ENCODE measurements at places on chromosomes 11 and 22.

GRCh38 chr11:14906578-14906977 lies 14.5 kb upstream of the CYP2R1 start:
- no peak for DNase-seq

GRCh38 chr11:132137289-132137980 lies 767.0 kb downstream of the NTM start:
- no peak for DNase-seq

- DNase-seq = no peak
Measured at GRCh38 chr22:40289991-40290459, 56.3 kb upstream of the ADSL start.

- no peak for DNase-seq
Measured at GRCh38 chr11:6992457-6993417, 27.4 kb downstream of the ZNF214 start.

DNA sequence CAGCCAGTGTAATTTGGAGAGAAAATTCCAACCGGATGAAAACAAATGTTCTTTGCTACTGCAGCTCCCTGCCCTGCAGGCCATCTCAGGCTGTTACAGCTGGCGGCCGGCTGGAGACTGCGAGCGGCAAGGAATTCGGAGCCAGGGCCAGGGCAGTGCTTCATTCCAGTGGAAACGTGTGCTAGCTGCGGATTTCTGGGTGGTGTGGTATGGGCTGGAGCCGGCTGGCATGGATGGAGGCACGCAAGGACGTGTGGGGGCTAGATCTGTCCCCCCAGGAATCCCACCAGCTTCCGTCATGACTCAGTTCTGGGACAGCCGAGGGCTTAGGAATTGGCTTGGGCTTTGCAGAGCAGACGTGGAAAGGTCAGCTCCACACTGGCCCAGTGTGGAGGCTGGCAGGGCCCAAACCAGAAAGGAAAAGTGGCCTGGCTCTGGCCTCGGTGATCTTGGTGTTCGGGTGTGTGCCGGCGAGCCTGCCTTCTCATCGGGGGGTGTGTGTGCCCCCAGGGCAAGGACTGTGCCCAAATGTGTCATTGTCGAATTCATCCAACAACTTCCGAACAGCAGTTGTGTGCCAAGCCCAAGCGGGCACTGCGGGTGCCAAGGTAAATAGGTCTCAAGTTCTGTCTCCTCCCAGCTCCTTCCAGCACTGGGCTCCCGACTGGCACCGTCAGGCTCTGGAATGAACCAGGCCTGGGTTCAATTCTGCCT lies 48.1 kb upstream of the SHISAL1 start:
- peak; percentile 60 for DNase-seq

DNA sequence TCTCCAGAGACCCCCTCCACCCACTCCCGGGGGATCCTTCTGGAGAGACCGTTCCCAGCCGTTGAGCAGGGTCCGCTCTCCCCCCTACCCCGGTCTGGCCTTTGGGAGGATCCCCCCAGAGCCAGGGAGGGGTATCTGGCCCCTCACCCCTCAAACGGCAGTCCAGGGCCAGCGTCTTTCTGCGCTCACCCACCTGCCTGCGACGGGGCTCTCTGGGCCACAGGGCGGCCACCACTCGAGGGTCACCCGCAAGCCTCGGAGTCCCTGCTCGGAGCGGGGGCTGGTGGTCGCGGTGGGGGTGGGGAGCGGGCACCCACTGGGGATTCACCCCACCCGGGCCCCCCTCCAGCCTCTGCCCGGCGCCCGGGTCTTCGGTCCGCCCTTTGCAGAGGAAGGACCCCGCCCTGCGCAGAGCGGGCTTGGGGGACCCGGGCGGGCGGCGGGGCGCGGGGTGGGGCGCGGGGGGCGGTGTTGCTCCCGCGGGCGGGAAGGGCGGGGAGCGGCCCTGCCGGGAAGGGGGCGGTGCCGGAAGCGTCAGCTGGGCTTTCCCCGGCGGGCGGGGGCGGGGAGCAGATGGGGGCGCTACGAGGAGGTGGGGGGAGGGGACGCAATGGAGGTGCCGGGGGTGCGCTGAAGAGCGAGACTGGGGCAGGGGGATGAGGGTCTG lies 16.6 kb downstream of the CRELD2 start:
- DNase-seq = peak; percentile 73

GRCh38 chr11:8224161-8224591 lies 39.5 kb downstream of the LMO1 start:
- DNase-seq = no peak

DNA sequence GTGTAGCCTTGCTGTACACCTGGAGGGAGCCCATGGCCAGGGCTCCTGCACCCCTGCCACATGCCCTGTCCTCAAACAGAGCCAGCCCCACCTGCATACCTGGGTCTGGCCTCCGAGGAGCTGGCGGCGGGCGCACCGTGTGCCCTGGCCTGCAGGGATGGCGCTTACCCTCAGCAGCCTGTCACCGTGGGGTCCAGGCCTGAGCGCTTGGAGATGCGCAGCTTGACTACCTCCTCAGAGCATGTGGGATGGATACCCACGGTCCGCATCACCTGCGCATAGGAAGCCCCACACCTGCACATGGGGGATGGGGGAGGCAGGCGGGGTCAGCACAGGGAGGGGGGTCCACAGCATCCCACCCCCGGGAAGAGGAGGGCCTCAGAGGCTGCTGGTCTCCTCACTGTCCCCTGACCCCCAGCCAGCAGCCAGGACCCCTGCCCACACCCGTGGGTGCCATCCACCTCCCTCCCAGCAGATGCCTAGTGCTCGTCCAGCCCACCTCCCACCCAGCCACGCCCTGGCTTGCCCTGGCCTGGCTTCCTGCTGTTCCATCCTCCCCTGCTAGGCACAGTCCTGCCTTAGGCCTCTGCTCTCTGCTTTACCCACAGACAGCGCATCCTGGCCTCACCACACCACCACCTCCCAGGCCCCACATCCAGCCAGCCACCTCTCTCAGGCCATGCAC lies 22.4 kb upstream of the GNB1L start:
- DNase-seq = no peak

- no peak for DNase-seq
Measured at GRCh38 chr22:22986008-22986407, 84.3 kb upstream of the GNAZ start.

DNA sequence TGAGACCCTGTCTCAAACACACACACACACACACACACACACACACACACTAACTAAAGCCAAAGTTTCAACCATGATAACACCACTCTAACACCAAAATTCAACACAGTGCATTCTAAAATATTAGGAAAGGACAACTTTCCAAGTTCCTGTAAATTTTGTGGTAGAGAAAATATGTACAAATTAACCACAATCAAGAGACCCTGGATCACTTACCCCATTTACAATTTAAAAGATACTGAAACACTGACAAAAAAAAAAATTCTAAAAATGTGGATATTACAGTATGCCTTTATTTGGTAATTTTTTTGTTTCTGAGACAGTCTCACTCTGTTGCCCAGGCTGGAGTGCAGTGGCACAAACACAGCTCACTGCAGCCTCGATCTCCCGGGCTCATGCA lies 9.7 kb downstream of the MRTFA start:
- DNase-seq = no peak

DNA sequence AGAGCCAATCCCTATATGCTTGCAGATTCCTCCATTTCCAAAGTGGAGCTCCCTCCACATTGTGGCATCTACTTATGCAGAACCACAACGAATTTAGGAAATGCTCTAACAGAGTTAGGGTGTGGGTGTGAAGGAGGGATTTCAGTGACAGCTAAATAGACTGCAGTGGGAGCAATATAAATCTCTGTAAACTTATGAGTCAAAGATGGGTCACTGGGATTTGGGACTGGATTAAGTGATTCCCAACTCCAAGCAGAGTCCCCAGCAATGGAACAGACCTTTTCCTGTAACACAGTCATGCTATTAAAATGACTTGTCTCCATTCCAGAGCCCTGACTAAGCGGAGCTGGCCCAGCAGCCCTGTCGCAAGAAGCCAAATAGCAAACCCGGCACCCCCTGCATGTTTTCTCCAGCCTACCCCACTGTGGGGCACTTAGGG lies 36.6 kb downstream of the RPL27A start:
- no peak for DNase-seq

GRCh38 chr11:99069856-99070444 lies 49.2 kb downstream of the CNTN5 start:
- DNase-seq = peak; percentile 13

DNA sequence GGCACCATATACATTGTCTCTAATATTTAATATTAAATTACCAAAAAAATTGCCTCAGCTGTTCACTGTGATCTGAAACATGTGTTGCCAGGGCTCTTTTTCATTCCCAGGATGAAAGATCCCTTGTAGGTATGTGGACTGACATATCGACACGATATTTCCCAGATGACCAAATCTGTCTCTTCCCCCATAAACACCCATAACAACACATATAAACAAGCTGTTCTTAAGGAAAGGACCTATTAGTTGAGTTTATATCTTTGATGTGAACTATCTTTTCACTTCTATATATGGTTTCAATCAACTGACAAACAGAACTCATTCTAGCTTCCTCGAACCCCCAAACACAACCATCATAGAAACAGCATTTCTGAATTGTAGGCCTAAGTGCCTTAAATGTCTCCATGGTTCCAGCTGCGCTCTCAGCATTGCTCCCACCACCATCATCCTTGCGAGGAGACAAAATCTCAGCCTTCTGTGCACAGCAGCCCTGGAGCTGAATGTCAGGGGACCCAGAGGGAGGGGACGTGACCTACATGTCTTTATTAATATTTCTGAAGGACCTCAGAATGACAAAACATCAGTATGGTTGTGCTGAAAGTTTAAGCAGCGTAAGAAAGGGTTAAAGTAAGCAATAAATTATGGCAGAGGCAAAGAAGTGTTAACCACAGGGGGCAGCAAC lies 67.0 kb downstream of the ETS1 start:
- no peak for DNase-seq

DNA sequence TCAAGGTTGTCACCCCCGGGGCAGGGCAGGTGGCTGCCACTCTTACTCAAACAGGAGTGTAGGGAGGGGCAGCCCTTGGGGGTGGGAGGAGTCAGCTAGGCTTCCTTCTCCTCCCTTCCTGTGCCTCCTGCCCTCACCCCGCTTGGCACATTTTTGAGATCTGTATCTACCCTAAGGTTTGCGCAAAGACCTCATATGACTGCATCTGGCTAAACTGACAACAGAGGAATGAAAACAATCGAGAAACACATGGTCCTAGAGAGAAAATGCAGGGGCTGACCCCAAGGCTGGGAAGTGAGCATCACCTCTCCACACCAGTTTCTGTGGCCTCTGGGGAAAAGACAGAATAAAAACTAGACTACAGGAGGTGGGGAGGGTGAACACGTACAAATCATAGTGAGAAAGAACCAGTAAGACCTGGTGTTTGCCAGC lies 28.1 kb downstream of the IGSF9B start:
- DNase-seq = no peak

DNA sequence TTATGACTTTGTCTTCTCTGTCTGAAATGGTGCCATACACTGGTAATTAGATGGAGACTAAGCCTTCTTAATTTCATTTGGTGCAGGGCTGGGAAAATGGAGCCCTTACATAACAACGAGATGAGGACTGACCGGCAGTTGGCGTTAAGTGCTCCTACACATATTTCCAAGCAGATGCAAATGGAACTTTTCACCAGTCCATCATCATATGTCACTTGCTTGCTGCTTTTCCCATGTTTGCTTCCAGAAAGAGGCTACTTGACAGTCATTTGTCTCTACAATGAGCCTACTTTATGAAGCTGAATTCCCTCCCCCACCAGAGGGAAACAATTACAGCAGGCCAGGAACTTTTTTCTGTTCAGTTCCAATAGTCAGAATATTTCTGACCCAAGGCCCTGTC lies 32.6 kb downstream of the SVIP start:
- no peak for DNase-seq

GRCh38 chr22:39298241-39298987 lies 21.0 kb downstream of the RPL3 start:
- no peak for DNase-seq

DNA sequence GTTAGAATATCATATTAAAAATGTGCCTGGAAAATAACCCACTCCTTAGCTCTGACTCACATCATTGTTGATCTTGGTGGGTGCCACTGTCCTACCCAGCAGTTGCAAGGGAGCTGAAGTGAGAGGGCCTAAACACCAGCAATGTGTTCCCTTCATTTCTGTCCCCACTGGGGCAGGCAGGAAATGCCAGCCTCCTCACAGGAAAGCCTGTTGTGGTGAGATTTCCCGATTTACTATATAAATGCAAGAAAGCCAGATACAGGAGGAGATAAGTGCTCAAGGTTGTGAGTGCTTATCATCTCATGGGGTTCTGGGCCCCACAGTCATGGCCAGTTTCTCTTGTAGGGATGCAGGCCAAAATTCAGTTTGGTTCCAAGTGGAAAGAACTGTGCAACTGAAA lies 15.8 kb upstream of the FLI1 start:
- no peak for DNase-seq

DNA sequence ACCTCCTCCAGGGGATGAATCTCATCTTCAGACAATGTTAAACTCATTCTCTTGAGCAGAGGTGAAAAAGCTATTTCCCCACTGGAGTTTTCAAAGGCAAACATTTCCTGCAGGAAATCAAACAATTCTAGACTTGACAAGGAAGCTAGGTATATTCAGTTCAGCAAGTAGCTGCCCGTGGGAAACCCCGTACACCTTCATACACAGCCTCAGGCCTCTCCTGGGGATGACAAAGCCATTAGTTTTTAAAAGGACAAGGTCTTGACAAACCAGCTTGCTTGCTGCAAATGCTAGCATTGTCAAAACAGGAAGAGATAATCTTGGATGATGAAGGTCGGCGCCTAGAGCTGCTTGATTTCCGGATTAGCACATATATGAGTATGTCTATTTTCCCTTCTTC lies 1630.8 kb upstream of the TENM4 start:
- DNase-seq = no peak

DNA sequence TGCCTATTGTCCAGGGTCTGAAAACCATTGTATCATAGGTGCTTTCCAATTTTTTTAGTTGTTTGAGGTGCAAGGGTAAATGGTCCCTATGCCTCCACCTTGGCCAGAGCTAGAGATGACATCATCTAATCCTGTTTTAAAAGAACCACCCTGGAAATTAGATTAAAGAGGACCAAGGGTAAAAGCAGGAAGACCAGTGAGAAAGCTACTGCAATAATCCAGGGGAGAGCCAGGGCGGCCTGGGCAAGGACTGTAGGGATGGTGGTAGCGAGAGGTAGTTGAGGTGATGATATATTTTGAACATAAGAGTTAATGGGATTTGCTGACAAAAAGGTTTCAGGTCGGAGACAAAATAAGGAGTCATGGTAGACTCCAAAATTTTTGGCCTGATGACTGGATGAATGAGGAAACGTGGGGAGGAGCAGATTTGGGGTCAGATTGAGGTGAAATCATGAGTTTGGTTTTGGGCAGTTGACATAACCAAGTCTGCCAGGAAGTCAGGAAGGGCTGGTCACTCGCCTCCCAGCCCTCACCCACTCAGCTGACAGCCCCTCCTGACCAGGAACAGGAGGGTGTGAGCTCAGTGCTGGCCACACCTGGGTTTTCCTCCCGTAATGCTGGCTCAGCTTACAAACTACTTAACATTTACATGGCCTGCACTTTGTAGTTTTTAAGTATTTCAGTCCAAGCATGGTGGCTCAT lies 23.0 kb downstream of the SCN4B start:
- DNase-seq = no peak

DNA sequence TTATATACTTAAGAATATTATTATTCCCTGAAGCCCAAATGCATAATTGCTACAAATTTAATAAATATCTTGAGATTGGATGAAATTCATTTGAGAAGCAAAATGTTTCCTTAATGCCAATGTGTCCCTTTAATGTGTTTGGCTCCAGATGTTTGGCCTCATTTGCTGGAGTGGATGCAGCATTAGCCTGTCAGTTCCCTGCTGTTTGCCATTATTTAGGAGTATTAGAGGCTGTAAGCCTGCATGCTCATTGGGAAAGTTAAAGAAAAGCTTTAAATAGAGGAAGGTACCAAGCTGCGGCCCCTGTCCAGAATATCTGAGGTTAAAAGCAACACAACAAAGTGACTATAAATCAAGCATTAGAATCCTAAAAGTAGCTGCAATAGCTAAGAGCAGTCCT lies 54.8 kb upstream of the PITPNB start:
- DNase-seq = no peak
